NCI-H524 (cell line): ENCODE measurements at places on chromosomes 16 and 17.

DNA sequence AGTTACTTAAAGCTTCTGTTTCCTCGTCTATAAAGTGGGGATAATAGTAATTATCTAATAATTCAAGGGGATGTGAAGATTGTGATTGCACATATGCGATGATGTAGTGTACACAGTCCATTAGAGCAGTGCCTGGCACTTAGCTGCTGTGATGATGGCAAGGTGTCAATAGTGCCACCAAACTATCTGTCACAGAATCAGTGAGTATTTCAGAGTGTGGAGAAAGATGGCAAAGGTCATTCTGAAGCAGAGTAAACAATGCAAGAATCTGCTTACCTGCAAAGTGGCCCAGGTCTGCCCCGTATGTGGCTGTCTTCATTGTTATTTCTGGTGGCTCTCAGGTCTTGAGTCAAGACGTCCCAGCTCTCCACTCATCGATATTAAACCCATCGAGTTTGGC is 15.1 kb downstream of the SYT17 start:
- no peak for DNase-seq

DNA sequence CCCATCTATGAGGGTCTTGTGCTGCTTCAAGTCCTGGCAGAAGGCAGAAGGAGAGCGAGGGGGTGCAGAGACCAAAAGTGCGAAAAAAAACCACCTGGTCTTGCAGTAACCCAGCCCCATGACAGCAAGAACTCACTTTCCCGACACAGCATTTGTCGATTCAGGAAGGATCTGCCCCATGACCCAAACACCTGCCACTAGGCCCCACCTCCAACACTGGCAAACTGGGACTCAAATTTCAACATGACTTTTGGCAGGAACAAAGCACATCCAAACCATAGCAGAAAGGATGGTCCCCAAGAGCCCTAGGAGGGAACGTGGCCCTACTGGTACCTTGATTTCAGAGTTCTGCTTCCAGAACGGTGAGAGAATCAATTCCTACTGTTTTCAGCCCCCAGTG is 34.7 kb upstream of the KLHDC4 start:
- no peak for DNase-seq

DNA sequence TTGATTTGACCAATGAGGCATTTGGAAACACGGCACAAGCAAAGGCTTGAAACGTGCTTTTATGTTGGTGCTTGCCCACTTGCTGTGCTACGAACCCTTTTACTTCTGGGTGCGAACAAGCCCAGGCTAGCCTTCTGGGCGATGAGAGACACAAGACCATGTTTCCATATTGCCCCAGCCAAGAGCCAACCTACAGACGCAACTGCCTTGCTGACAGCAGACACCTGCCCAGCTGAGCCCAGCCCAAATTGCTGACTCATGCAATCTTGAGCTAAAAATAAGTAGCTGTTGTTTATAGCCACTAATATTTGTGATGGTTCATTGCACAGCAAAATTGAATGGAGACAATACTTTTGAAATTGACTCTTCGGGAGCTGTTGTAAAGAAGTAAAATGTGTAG is 464.5 kb downstream of the WWOX start:
- DNase-seq = peak; percentile 19

GRCh38 chr17:65022751-65023700 is 33.5 kb downstream of the GNA13 start:
- no peak for DNase-seq

DNA sequence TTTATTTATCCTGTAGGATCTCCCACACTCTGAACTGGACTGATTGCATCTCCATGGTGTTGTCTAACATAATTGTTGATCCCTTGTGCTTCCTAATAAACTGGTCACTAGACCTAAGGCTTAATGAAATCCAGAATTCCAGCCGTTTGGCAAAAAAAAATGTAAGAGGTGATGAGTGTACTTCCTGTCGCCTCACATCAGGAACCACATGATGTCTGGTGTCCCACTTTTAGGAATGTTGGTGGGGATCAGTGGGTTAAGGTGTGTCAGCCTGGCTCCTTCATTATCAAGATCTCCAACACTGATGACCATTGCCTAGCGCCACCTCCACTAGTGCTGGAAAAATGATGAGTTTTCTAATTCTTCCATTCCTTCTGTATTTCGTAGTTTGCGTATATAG is 18.6 kb upstream of the LONP2 start:
- DNase-seq = no peak

DNA sequence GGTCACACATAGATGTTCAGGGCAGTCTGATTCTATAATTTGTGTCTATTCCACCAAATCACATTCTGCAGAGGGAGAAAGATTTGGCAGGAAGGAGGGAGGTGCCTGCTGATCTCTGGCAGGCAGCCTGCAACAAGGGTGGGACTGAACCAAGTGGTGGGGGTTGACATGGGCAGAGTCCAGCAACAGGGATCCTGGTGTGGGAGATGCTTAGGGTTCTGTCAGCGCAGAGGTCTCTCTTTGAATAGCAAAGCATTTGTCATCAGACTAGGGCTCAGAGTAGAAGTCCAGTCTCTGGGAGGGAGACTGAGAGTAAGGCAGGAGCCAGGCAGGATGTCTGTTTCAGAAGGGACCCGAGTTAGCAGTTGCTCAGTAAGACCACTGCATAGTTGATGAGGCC is 94.6 kb downstream of the UTP18 start:
- DNase-seq = no peak

DNA sequence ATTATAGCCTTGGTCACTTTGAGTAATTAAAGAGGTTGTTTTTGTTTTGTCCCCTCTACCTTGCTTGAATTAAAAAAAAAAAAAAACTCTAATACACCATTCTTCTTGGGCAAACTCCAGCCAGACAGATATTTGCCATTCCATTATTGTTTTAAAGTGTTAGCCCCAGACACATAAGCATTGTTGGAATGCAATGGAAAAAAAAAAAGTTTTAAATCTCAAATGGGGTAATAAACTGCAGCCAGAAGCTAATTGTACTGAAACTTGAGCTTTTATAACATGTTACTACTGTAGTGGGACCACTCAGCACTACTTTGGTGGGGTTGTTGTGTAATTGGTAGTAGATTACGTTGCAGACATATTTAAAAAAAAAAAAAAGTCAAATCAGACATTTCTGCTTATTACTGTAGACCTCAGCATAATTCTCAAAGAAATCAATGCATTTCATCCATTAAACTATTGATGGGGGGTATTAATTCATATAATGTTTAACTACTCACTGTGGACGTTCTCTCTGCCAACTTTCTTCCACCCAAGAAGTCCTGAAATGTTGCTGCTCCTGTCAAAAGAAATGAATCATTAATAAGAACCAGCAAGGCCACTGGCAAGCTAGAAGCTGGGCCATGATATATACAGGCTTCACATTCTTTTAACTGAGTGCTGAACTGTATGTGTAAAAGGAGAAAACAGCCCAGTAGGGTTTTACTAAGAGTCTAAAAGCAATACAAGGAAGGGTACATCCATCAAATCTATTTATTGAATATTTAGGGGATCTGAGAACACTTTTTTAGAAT is 626.6 kb upstream of the SOX9 start:
- DNase-seq = no peak

GRCh38 chr17:42720996-42721583 is 23.8 kb downstream of the EZH1 start:
- DNase-seq = peak; percentile 60

DNA sequence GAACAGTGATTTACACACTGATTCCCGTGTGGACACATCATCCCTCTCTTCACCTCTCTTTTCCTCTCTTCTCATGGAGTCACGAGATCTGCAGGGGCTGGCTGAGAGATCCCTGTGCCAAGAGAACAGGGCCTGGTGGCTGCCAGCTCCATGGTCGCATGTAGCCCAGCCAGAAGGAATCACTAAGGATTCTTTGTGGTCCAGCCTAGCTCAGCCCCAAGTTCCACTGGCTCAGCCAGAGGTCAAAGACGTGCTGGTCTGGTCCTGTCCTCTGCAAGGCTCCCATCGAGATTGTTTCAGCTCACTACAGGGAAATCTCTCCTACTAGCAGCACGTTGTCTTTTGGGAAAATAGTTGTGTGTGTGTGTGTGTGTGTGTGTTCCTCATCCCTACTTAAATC is 66.4 kb downstream of the NDEL1 start:
- no peak for DNase-seq

- DNase-seq = no peak
Measured at GRCh38 chr17:77235370-77235941, 94.7 kb downstream of the SEC14L1 start.

DNA sequence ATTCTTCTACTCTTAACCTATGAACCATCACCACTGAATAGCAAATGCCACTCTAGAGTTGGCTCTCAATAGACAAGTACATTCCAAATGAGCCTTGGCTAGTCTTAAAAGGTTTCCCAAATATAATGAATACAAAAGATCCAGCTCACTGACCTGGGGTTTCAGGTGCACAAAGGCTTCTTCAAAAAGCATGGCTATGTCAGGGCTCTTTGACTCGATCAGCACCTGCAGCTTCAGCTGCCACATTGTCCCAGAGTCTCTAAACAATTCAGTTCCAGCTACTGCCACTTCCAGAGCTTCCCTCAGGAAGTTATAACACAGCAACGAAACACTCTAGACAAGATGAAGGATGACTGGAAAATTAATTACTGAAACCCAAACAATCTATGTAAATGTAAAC is 16.0 kb upstream of the COPRS start:
- no peak for DNase-seq

DNA sequence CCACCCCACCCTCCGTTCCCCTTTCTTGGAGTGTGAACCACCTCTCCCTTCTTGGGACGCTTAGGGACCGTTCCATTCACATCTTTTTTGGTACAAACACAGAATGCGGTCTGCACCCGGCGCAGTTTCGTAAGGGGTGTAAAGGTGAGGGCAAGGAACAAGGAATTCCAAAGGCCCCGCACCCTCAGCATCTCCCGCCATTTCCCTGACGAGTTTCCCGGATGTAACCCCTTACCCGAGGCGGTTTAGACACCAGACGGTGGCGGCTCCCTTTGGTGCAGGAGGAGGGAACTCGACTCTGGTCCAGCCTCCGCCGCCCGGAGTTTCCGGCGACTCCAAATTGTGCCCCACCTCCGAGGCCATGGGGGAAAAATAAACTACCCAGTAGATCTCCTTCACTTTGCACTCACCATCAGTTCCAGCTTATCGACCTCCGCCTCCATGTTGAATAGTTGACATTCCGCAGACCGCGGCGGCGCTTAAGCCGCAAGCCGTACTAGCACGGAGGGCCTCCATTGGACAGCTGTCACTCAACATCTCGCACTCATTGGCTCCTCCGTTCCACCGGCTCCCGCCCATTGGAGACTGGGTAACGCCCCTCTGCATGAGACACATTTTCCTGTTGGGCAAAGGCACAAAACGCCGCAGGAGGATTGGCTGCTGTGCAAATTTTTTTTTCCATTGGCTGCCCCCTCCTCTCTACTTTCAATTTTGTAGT is at the start of gene SKA2:
SKA2 (minus strand) TSS at position 466 of the 718 bp plus-strand sequence; CDS start at position 443, 23 bp downstream.
- DNase-seq = peak; percentile 100

GRCh38 chr17:11240841-11241610 is at the start of gene SHISA6:
Gene SHISA6, plus strand, starts transcription at chr17:11241213.
- DNase-seq = no peak

- peak; percentile 18 for DNase-seq
Measured at GRCh38 chr17:41544491-41544892, 16.4 kb upstream of the KRT19 start.

DNA sequence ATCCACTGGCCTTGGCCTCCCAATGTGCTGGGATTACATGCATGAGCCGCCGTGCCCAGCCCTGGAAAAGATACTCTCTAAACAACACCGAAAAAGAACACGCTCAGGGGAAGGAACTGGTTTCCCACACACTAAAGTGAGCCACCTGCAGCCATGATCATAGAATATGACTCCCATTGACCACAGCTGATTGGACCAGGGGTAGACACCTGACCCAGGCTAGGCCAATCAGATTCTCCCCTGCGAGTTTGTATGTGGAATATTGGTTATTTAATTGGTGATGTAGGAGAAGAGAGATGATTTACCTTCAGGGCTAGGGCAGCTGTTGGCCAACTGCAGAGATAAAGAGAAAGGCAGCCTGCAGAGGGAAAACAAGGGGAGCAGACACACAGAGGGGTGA is 9.0 kb upstream of the GGA2 start:
- DNase-seq = no peak

GRCh38 chr16:85057948-85058347 is 30.4 kb downstream of the KIAA0513 start:
- DNase-seq = peak; percentile 95

DNA sequence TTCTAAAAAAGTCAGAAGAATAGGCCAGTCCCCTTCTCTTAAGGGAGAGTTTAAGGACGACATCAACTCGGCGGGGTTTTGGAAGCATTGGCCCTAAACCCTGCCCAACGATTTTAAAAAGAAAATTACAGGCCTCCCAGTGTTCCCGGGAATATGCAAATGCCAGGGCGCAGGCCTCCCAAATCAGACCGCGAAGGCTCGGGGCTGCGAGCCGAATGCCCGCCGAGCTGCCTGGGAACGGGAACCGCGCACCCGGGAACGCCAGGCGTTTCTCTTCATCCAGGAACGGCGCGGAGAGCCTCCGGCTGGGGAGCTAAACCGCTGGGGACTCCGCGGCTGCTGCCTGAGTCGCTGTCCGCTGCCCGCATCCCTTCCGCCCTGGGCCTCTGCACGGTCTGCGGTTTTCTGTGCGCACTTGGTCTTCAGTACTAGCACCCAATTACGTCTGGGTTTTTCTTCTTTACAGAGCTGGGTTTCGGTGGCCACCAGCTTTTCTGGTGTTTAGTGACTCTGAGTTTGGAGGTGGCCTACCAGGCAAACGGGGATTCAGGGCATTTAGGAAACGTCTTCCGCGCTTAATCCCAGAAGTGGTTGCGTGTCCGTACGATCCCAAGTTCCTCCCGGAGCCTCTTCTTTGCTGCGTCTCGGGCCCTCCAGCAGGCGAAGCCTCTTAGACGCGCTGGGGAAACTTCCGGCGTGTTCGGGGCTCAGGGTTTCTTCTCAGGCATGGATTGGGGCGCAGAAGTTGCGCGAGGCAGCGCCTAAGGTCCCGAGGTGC is 5.7 kb downstream of the IRX5 start:
- peak; percentile 62 for DNase-seq

- no peak for DNase-seq
Measured at GRCh38 chr17:59832883-59833379, 59.8 kb downstream of the TUBD1 start.

- no peak for DNase-seq
Measured at GRCh38 chr17:79273660-79274059, 199.0 kb downstream of the ENGASE start.

DNA sequence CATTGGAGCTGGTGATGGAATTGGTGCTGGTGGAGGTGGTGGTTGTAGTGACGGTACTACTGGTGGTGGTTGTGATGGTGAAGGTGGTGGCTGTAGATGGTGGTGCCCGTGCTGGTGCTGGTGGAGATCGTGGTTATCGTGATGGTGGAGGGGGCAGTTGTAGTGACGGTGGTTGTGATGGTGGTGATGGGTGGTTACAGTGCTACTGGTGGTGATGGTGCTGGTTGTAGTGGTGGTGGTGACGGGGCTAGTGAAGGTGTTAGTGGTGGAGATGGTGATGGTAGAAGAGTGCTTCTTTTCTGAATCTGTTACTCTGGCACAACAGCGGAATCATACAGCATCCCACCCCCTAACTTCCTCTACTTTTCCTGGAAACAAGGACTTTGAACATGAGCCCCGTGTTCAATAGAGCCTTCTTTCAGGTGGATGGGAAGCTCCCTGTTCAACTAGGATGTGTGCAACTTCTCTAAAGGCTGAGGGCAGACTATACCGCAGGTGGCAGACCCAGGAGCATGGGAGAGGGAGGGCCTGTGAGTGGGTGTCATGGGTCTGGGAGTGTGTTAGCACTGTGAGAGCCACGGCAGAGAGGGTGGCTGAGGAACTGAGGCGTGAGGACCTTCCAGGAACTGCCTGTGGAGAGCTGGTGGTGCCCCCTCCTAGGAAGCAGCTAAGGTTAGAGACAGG is 8.2 kb downstream of the TBX21 start:
- DNase-seq = no peak
